ENCODE measurements at places on chromosomes 12 and 14.

GRCh38 chr14:61973981-61974380 lies 211.8 kb downstream of the SNAPC1 start:
- DNase-seq = no peak

DNA sequence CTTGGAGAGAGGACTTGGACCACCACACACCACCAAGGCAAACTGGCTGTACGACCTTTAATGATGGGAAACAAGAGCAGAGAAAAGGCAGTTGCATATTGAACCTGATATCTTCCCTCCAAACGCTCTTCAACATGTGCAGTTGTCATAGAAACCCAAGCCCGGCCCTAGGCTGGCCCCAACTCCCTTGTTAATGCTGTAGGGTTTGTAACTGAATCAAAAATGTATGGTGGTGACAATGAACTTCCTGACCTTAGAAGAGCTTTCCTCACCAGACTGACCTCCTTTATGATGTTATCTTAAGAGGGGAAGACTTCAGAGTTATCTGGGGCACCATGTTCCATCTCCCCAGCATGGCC lies 12.3 kb downstream of the APOLD1 start:
- DNase-seq = no peak

DNA sequence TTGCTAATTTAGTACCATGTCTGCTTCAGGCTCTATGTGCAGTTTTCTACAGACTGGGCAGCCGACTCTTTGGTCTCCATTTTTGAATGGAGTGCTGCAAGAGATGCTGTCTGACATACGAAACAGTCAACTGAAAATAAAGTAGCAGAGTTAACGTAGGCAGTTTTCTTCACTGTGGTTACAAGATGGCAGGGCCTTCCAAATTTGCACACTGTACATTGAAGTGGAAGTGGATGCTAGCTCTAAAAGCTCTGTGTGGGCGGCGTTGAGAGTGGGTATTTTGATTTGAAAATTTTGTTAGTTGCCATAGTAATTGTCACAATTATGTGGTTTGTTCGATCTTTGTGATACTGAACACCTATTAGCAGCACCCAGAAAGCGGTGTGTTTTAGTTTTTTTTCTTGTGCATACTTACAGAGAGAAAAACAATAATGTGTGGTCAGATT lies 154.9 kb upstream of the ATP2B1 start:
- peak; percentile 89 for DNase-seq

DNA sequence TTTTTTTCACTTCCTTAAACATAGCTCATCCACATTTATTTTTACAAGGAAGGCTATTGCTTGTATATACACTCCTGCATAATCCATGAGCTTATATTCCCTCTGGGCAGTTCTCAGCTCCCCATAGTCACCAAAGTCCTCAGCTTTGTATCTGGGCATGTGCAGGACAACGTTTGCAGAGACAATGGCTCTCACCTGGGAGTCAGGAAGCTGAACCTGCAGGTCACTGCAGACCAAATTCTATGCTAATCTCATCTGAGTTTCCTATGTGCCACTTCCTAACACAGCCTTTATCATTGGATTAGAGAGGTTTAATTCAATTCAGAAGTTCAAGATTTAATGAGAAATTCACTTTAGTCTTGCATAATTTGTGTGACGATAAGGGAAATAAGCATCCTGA lies 131.5 kb downstream of the KCNK10 start:
- no peak for DNase-seq

DNA sequence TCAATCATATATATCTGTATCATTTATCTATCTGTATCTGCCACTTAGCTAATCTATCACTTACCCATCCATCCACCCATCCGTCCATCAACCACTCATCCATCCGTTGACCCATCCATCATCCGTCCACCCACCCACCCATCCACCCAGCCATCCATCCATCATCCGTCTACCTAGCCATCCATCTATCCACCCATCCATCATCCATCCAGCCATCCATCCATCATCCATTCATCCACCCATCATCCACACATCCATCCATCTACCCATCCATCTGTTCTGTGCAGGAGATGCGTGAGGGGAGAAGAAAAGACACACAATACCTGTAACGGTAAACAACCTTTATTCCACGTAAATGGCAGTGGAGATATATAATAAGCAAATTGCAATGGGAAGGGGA lies 20.2 kb downstream of the NOC4L start:
- DNase-seq = no peak
